ENCODE measurements at places on chromosomes 7 and 10.

DNA sequence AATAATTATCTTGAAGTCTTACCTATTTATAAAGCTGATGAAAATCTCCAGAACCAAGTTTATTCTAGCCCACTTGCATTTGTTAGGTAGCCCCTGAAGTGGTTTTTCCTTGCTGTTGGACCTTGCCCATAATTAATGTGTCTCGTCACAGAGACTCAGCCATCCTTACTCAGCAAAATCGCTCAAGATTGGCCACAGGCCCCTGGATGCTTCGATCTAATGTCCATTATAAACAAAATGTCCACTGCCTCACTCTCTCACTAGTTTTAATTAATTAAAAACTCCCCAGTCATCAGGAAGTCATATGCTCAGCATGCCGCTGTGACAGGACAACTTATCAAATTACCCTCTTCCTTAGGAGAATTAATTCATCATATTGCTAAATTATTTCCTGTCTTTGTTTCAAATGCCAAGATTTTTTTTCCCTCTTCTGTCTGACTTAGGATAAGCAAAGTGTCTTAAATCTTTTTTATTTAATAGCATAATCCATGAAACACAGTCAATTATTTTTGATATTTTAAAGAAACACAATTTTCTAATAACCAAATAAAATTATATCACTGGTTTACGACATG lies 126.8 kb upstream of the PCLO start:
- no peak for DNase-seq

DNA sequence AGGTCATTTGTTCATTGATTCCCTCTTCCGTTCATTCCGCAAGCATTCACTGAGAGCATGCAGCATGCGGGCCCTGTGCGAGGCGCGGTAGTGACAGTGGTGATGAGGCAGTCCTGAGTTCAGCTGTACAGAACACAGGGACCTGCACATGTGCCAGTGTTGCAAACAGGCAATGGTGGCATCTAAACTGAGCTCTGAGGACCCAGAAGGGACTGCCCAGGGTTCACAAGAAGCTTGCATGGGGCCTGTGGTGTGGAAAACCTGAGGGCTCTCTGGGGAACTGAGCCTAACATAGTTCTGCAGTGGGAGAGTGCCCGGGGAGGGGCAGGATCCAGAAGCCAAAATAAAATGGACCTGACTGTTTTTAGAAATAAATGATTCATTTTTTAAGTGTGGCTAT lies 13.2 kb downstream of the ZNF488 start:
- DNase-seq: no peak

GRCh38 chr10:9515922-9516321 lies 1461.4 kb downstream of the GATA3 start:
- no peak for DNase-seq

- DNase-seq: no peak
These were observed 13.2 kb downstream of the ORAI2 start for GRCh38 chr7:102446387-102447156.

DNA sequence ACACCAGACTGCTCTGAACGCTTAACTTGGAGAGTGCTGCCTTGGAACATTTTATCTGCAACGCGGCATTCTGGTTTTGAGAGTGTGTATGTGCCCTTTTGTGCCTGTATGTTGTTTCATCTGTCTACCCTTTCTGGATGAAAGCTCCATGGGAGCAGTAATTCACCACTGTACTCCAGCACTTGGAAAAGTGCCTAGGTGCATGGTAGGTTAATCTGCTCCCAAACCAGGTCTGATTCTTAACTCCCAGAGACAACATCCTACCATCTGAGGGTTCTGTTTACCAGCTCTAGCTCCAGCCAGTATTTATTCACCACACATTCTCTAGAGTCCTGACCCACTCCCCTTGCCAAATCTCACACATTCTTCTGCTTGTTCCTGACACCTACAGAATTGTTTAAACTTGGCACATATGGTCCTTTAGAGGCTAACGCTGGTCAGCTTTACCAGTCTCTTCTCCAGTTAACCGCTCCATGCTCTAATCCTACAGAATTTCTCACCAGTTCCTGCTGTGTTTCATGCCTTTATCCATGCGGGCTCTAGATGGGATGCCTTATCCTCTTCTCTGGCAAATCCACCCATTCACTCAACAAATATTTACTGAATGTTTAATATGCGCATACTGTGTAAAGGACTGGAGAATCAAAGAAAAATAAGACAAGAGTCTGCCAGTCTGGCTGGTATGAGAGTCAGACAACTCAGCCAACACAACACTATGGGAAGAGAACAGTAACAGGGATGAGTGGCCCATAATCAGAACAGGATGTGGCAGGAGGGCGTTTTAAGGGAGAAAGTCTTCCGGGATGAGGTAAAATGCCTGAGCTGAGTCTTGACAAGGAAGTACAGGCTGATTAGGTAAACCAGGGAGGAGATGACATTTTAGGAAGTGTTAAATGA lies 46.3 kb downstream of the MTPN start:
- peak; percentile 74 for DNase-seq

DNA sequence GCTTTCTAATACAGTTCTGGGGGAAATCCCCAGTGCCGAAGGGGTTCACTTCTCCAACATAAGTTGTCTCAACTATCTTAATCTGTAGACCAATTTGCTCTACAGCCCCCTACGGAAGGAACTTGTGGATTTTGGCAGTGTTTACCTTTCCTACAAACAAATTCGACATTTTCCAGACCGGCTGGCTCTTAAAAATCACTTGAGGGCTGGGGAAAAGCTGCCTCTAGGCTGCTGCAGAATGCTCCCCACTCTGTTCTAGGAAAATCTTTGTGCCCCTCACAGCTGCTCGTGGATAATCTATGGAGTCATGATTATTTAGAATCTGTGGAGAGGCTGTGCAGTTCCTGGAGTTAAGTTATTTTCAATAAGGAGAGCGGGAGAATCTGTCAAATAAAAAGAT lies 474.6 kb upstream of the FZD8 start:
- DNase-seq: no peak

DNA sequence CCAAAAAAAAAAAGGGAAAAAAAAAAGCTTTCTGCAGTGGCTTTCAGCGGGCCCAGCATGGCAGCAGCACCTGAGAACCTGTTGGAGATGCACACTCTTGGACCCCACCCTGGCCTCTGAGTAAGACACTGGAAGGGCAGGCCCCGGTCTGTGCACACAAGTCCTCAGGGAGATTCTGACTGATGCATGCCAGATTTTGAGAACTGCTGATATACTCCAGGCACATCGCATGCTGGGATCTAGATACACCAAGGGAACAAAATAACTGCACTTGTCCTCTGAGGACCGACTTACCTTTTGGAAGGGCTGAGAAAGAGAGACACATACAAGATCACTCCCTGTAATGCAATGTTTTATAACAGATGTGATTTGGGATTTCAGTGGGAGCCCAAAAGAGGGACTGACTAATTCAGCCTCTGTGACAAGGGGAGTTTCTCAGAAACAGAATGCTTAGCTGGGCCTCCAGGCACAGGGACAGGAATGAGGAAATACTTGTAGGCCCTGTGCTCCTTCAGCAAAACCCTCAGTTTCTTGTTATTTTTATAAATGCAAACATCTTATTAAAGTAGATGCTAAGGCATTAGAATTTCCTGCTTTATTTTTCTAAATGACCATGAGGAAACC lies 8.2 kb downstream of the EGFR start:
- DNase-seq: peak; percentile 50

GRCh38 chr7:150450491-150451001 lies at the start of gene GIMAP8:
Gene GIMAP8, plus strand, starts transcription at chr7:150450630. Its CDS starts 16,069 bp downstream, at chr7:150466699.
- DNase-seq: no peak

- peak; percentile 30 for DNase-seq
These were observed 15.4 kb downstream of the BBIP1 start for GRCh38 chr10:110903280-110904278.
